ENCODE measurements at places on chromosomes 5 and 9.

GRCh38 chr5:38636626-38637025 is 80.2 kb upstream of the LIFR start:
- no peak for DNase-seq

DNA sequence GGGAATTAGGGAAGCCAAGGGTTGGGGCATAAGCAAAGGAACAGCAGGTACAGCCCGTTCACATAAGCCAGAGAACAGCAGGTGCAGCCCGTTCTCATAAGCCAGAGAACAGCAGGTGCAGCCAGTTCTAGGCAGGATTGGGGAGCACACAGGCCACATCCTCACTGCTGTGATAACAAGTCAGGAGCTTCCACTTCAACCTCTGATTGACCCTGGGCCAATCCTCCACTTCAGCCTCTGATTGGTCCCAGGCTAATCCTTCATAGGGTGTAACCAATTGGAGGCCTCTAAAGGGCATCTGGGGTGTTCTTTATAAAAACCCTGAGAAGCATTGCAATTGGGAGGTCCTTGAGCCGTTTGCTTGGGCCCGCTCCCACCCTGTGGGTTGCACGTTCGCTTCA is 27.5 kb downstream of the CEL start:
- no peak for DNase-seq

DNA sequence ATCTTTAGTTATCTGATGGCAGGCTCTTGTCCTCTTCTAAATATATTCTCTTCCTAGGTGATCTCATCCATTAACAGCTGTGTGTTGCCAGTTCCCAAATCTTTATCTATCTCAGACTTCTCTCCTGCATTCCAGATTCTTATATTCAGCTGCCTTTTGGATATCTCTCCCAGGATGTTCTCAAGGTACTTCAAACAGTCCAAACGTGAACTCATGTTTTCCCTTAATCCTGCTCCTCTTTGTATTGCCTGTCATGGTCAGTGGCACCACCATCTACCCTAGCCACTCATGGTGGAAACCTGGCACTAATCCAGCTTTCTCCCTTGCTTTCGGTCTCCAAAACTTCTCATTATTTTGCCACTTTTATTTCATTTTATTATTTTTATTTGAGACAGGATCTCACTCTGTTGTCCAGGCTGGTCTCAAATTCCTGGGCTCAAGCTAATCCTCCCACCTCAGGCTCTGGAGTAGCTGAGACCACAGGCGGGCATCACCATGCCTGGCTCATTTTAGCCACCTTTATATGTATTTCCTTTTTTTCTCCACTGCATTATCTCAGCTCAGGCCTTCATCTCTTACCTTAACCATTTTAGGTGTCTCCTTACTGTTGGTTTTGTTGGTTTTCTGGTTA is 3.8 kb downstream of the ZFYVE16 start:
- no peak for DNase-seq

GRCh38 chr5:103901885-103902284 is 339.3 kb upstream of the NUDT12 start:
- no peak for DNase-seq

DNA sequence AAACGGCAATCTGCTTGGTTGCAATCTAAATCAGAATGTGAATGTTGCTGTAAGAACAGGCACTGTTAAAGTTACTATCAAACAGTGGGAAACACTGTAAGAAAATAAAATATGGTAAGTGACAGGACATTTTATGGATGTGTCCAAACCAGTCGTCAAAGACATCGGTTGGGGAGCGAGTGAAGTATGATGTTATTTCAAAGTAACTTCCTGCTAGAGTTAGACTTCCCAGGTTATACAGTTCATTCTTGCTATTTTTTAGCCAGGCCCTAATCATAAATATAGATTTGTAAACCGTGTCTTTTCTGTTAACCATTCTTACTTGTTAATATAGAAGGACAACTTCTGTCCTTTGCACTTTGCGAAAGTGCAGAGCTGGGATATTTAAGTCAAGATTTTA is 30.2 kb downstream of the LIX1 start:
- no peak for DNase-seq

- DNase-seq = no peak
These were observed 130.1 kb downstream of the FBN2 start for GRCh38 chr5:128407944-128408343.
